Femur (tissue), 1 donor: ENCODE measurements at places on chromosomes 1 and 21.

- no peak for DNase-seq
Observed at GRCh38 chr1:225435957-225436392, 8.1 kb upstream of the LBR start.

DNA sequence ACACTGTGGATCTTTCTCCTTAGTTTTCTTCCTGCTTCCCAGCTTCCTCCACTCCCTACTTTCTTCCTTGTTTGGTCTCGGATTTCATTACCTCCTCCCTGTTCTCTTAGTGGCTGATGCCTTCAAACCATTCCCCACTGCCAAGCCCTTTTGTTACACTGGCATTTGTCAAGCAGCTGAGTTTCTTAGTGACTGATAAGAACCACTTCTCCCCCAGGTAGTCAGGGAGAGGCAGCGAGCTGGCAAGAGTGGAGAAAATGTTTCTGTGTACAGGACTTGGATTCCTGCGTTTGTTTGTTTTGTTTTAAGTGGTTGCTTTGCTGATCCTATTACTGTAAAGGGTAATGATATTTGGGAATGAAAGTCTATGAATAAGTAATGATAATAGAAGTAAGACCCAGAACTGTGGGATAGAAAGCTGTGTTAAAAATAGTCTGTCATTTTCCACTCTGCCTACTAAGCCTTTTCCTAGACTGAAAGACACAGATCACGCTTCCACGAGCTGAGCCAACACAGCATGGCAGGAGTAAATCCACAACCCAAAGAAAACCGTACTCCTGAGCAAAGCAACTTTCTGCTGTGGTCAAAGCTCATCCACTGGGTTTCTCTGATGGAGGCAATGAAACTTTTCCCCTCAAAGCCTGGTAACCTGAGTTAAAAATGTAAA, 10.1 kb upstream of the SERTAD4 start:
- DNase-seq, result no peak

DNA sequence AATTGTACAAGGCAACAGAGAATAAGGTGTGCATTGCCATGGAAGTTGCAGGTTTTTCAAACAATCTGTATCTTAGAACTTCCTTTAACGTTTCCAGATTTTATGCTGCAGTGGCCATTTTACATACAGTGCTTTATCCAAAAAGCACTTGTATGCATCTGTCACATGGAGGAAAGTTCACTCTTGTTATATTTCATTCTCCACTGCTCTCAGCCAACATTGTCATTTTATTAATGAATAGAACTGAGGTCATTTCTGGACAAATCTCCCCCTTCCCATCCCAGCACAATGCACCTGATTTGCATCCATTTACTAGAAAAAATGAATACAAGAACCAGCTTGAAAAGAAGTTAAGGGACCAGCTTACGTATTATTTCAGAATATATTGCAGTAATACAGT, 342.0 kb downstream of the USP25 start:
- no peak for DNase-seq

DNA sequence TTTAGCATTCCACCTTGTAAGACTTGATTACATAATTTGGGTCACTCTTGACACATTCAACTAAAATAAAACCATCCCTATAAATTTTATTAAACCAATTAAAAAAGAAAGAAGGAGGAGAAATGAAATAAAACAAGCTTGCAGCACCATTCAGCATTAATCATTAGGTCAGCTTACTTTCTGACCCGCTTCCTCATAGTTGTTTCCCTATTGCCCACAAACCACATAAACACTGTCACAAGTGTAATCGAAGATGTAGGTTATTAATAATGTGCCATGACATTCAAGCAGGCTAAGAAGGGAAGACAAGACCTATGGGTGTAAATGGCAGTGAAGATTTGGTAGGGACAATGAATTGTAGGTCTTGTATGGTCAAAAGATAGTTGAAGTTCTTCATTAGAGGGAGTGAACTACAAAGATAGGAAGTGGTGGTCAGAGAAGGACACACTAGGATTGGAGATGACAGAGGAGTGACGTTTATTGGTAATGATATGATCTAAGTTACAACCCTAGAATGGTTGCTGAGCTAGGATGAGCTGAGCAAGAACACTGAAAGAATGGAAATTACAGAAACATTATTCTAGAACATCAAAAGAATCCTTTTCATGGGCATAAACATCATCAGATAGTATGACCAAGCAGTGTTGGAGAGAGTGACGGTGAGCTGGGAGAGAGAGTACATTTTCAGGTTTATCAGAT, 231.5 kb downstream of the KCNT2 start:
- no peak for DNase-seq

DNA sequence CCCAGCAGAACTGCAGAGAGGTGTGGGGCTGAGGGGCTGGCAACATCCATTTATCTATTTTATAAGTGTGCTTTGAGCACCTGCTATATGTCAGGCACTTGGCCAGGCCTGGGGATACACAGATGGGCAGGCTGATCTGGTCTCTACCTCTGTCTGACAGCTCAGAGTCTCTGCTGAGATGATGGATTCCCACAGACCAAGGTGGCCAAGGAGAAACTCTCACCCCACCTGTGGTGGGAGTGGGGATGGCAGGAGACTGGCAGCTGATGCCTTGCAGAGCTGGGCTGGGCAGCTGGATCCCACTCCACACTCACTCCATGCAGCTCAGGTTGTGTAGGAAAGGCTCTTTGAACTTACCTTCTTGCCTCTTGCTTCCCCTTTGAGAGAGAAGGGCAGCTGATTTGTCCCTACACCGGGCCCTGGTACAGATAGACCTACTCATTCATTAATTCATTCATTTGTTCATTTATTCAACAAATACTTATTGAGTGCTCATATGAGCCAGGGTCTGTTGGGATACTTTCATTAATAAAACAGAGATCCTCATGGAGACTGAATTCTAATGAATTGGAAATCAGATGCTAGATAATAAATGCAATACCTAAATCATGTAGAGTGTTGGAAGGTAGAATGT, 9.0 kb downstream of the ADORA1 start:
- DNase-seq, result no peak

DNA sequence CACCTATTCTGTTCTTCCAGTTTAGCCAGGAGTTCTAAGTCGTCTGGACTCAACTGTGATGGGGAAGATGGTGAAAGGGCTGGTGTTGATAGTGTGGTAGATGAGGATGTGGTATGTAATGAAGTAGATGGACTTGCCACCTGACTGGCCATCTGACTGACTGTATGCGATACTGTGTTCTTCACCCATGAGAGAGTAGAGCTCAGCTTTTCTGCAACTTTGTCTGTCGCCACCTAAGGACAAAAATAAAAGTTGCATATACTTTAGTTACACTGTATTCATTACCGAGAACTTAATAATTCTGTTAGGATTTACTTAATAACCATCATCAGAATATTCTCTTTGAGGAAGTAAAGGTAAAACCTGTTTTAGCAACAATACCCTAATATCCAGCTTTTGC, 48.5 kb downstream of the EVI5 start:
- no peak for DNase-seq

- DNase-seq, result no peak
Observed at GRCh38 chr1:35932158-35932636, 1.3 kb downstream of the AGO3 start.

GRCh38 chr1:167476061-167476460, 42.3 kb downstream of the CD247 start:
- no peak for DNase-seq

GRCh38 chr21:43275421-43276211, 106.8 kb downstream of the CRYAA start:
- peak; percentile 64 for DNase-seq

DNA sequence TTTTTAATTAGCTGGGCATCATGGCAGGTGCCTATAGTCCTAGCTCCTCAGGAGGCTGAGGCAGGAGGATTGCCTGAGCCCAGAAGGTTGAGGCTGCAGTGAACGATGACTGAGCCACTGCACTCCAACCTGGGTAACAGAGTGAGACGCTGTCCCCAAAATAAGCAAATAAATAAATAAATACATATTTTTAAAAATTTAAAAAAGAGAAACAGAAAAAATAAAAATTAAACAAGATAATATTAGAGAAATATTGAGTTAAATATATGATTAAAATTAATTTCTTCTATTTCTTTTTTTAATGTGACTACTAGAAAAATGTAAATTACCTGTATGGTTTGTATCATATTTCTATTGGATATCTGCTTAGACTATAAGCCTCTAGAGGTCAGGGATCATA, 59.3 kb upstream of the ATP1A1 start:
- no peak for DNase-seq

DNA sequence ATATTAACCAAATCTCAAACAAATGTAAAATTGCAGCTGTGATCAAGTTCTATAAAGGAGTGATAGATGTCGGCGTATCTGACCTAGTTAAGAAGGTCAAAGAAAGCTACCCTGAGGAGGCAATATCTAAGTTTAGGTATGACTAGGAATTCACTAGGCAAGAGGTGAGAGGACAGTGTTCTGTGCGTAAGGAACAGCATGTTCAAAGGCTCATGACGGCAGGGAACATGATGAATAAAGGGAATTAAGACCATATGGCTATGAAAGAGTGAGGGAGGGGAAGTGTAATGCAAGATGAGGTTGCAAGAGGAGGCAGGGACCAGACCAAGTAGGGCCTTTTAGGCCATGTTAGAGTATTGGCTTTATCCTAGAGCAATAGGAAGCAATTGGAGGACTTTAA, 8.6 kb downstream of the LIX1L start:
- DNase-seq, result no peak

- peak; percentile 19 for DNase-seq
Observed at GRCh38 chr1:201721082-201722049, 107.6 kb upstream of the IPO9 start.

GRCh38 chr1:2302292-2302925, 74.3 kb downstream of the SKI start:
- DNase-seq, result no peak

GRCh38 chr1:50419192-50419906, 3.9 kb downstream of the DMRTA2 start:
- DNase-seq, result no peak

- peak; percentile 77 for DNase-seq
Observed at GRCh38 chr1:202692959-202693555, 17.2 kb downstream of the SYT2 start.

DNA sequence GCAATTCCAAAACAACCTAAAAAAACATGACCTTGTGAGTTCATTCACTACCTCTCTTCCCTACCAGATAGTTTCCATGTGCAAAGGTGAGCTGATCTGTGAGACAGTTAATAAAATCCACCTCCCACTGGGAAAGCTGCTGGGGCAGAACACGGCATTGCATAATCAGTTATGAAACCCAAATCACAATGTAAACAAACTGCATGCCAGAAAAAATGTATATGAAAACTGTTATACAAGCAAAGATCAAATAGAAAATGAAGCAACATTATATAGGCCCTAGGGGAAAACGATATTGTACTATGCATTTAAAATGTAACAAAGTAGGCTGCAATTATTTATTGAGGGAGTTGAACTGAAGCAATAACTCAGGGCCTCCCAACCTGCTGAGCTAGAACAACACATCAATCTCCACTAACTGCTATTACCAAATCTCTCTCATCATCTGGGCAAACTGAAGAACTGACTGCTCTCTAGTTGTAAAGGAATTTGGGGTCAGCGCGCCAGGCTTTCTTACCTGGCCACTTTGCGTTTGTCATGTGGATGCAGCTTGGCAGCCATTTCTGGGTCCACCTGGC, 31.0 kb downstream of the TRIT1 start:
- DNase-seq, result no peak

DNA sequence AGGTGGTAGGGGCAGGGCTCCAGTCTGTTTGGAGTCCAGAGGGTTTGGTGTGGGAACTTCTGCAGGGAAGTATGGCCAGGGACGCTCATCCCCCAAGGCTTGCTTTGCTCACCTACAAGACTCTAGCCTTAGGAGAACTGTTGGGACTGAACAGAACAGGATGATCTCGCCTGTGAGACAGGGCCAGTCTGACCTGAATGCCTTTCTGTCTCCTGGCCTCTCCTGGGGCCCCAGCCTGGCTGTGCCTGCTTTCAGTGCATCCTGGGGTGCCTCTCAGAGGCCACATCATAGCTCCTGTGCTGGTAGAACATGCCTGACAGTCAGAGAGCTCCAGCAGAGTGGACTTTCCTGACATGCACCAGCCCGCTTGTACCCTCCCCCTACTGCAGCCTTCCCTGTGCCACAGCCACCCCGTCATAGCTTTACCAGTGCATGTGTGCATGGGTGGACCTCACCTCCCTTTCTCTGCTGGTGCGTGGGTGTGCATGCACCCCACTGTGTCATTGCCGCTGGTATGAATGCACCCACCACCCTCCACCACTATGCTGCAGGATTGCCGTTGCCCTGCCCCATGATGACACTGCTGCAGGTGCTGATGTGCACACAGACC, 165.8 kb downstream of the GIPC2 start:
- DNase-seq, result no peak

- peak; percentile 26 for DNase-seq
Observed at GRCh38 chr21:26389971-26390641, 183.0 kb downstream of the CYYR1 start.

- no peak for DNase-seq
Observed at GRCh38 chr1:241592273-241592958, 47.8 kb downstream of the CHML start.

DNA sequence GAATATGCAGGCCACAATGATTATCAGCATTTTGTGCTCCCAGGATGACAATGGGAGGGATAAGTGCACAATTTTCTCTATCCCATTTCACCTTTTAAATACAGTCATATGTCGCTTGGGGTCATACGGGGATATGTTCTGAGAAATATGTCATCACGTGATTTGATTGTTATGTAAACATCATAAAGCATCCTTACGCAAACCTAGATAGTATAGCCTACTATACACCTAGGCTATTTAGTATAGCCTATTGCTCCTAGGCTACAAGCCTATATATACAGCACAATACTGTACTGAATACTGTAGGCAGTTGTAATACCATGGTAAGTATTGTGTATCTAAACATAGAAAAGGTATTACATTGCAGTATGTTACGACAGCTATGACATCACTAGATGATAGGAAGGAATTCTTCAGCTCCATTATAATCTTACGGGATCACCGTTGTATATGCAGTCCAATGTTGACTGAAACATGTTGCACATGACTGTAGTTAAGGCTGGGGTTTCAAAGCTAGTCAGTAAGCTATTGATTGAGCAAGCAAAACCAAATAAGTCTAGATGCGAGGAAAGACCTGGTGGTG, 18.9 kb downstream of the RUSC1 start:
- DNase-seq, result no peak

GRCh38 chr21:42518215-42518614, 4.6 kb downstream of the SLC37A1 start:
- DNase-seq, result no peak

GRCh38 chr1:44228218-44228617, 14.9 kb downstream of the DMAP1 start:
- no peak for DNase-seq

GRCh38 chr21:46160657-46160906, 5.2 kb upstream of the FTCD start:
- DNase-seq, result no peak

DNA sequence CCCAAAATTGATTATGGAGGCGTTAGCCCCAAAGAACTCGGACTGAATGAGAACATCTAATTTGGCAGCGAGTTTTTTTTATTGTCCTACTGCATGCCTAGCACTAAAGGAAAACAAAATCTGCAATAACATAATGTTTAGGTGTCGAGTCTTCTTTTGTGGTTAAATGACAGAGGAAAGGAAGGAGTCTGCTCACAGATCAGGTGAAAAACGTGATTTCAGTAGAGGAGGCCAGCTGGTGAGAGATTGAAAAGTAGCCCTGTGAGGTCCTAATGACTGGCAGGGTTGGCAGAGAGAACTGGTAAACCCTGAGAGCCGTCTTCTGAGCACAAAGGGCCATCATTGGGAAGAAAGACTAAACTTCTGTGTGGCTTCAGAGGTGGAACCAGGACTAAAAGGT, 24.2 kb downstream of the WDTC1 start:
- no peak for DNase-seq
